ENCODE measurements at places on chromosomes 2 and 18. TPM values are rescaled to one million over a fixed set of nuclear protein-coding genes. Genes with fewer than 3 reads are reported as not detected.

DNA sequence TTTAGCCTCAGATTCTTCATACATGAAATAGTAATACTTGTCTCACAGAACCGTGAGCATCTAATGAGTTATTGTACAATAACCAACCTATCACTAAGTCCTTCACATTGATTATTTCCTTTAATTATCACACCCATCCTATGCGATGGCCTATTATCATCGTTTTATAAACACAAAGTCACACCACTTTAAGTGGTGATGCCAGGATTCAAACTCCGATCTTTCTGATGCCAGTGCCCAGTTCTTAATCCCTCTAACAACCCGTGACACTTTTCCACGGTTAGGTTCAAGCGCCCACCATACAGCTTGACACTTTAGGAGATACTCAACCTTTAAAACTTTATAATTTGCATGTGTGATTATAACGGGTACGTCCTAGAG is 523 bp upstream of the ALMS1 start:
- H3K4me1 ChIP-seq: no peaks in the 10 kb centered on the region
- H3K27me3 ChIP-seq: no peaks in the 10 kb centered on the region
- H3K4me3 ChIP-seq: peak overlapping the region; percentile 73

DNA sequence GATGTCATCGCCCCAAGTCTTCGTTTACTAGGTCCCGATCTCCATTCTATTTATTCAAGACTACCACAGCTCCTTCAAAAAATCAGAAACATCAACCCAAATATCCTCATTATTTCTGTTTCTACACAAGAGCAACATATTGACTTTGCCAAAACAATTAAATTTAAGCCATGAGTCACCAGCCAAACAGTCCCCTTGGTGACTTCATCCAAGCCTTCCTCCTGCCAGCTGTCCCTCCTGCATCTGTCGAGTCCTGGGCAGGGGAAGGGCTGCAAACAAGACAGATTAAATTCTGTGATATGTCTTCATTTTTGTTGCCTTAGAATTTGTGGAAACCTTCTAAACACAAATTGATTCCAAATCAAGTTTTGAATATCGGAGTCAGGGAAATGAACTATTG is 110.3 kb downstream of the SP3 start:
- no peak for DNase-seq
- no peaks in the 10 kb centered on the region for H3K27me3 ChIP-seq
- peaks cover 7% of the 10 kb centered on the region for H3K4me1 ChIP-seq
- H3K36me3 ChIP-seq: no peaks in the 10 kb centered on the region
- no peak overlapping the region for H3K27ac ChIP-seq

GRCh38 chr18:44636241-44636640 is 44.4 kb upstream of the SETBP1 start:
- no peak for DNase-seq
- no peaks in the 10 kb centered on the region for H3K36me3 ChIP-seq
- no peak overlapping the region for H3K4me3 ChIP-seq
- no peaks in the 10 kb centered on the region for H3K4me1 ChIP-seq

GRCh38 chr2:86140969-86141392 is 34.9 kb downstream of the PTCD3 start:
- no peaks in the 10 kb centered on the region for H3K27me3 ChIP-seq
- H3K4me3 ChIP-seq: no peak overlapping the region
- no peak for DNase-seq
- H3K36me3 ChIP-seq: no peaks in the 10 kb centered on the region
- no peak overlapping the region for H3K27ac ChIP-seq

Gene CIB4
- total RNA-seq: not detected

DNA sequence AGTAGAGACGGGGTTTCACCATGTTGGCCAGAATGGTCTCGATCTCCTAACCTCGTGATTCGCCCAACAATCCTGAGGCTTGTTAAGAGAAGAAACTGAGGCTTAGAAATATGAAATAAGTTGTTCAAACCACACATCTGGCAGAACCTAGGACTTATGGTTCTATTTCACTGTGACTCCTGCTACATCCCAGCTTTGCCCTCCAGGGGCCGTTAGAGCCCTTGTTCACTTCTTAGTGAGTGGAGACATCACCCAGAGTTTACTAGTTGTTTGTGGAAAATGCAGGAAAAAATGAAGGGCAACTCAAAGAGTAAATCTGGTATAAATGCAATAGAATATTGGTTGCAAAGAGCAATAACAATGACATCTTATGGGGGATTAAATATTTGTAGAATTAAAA is 43.9 kb downstream of the MARCHF4 start:
- no peaks in the 10 kb centered on the region for H3K4me1 ChIP-seq
- no peak overlapping the region for H3K4me3 ChIP-seq
- no peak for DNase-seq
- no peaks in the 10 kb centered on the region for H3K27me3 ChIP-seq

DNA sequence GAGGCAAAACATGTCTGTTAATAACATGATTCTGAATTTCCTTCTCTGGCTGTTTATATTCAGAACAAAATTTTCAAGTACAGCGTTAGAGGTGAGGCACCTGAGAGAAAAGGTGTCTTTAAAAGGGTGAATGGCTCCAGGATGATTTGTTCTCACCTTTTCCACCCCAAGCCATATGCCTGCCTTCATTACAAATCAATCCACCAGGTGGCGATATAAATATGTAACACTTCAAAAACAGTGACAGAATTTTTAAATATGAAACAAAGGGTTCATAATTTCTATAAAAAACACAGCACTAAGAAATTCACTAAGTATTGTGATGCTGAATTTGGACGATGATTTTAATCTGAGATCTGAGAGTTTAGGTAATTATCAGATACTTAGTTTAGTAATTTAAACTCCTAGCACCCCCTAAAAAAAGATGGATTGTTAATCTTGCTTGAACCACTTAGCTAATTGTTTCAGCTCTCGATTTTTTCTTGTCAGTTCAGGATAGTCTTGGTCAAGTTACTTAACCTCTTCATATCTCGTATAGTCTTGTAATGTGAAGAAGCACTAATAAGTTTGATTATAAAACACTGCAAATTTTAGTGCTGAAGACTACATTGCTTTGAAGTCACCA is 528.8 kb downstream of the CPS1 start:
- DNase-seq: no peak
- H3K36me3 ChIP-seq: no peaks in the 10 kb centered on the region
- H3K27ac ChIP-seq: no peak overlapping the region
- H3K4me1 ChIP-seq: no peaks in the 10 kb centered on the region
- H3K4me3 ChIP-seq: no peak overlapping the region

Gene DPYSL5
- not detected for total RNA-seq

- no peaks in the 10 kb centered on the region for H3K36me3 ChIP-seq
- H3K4me1 ChIP-seq: peaks cover 10% of the 10 kb centered on the region
- no peak overlapping the region for H3K27ac ChIP-seq
- H3K4me3 ChIP-seq: no peak overlapping the region
- DNase-seq: no peak
These were observed 48.4 kb upstream of the NEMP2 start for GRCh38 chr2:190582736-190583506.

GRCh38 chr2:240585681-240586197 is 795 bp upstream of the CAPN10 start:
- H3K4me3 ChIP-seq: peak overlapping the region; percentile 67
- no peaks in the 10 kb centered on the region for H3K27me3 ChIP-seq
- no peak for DNase-seq
- H3K4me1 ChIP-seq: peaks cover 16% of the 10 kb centered on the region
- H3K36me3 ChIP-seq: no peaks in the 10 kb centered on the region

- H3K36me3 ChIP-seq: no peaks in the 10 kb centered on the region
- no peaks in the 10 kb centered on the region for H3K4me1 ChIP-seq
- no peak overlapping the region for H3K27ac ChIP-seq
- no peak for DNase-seq
- H3K4me3 ChIP-seq: no peak overlapping the region
These were observed 214.5 kb downstream of the IRS1 start for GRCh38 chr2:226585130-226585561.

DNA sequence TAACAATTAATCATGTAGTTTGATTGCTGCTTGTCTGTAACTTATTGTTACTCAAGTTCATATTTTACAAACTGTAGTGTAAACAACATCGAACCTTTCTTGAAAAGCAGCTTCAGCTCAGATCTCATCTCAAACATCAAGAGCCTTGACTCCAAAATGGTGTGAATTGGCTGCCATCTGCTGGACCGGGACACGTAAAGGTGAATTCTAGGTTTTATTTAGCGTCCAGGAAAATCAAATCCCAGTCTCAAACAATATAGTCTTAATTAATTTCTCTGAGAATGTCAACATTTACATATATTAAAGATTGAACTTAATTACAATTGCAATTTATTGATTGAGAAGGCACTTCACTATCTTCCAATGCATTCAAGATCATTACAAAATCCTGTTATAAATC is 453.0 kb downstream of the GALR1 start:
- no peaks in the 10 kb centered on the region for H3K27me3 ChIP-seq
- H3K36me3 ChIP-seq: no peaks in the 10 kb centered on the region
- H3K4me1 ChIP-seq: no peaks in the 10 kb centered on the region
- peak; percentile 21 for DNase-seq
- no peak overlapping the region for H3K4me3 ChIP-seq

- no peaks in the 10 kb centered on the region for H3K36me3 ChIP-seq
- H3K4me1 ChIP-seq: no peaks in the 10 kb centered on the region
- H3K27me3 ChIP-seq: no peaks in the 10 kb centered on the region
- no peak overlapping the region for H3K27ac ChIP-seq
These were observed 132.4 kb upstream of the APCDD1 start for GRCh38 chr18:10322004-10322403.

DNA sequence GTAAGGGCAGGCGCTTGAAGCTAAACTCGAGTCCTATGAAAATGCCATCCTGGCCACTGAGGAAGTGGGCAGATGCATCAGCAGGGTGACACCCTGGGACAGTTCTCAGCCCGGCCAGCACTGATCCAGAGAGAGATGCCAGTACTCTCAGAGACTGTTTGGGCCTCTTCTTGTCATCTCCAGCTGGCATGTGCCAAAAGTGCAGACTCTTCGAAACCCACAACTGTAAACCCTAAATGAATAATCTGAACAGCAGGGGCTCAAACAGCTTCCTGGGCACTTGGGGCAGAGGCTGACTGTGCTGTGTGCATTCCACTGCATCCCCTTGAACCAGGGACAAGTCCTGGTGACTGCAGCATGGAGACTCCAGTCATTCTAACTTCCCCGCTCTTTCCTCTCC is 204.2 kb upstream of the SMAD2 start:
- H3K36me3 ChIP-seq: no peaks in the 10 kb centered on the region
- H3K4me3 ChIP-seq: no peak overlapping the region
- H3K27ac ChIP-seq: peak overlapping the region; percentile 55
- no peaks in the 10 kb centered on the region for H3K27me3 ChIP-seq
- no peaks in the 10 kb centered on the region for H3K4me1 ChIP-seq

GRCh38 chr2:216546641-216547403 is 48.2 kb downstream of the RPL37A start:
- H3K4me3 ChIP-seq: no peak overlapping the region
- no peaks in the 10 kb centered on the region for H3K27me3 ChIP-seq
- no peaks in the 10 kb centered on the region for H3K36me3 ChIP-seq

DNA sequence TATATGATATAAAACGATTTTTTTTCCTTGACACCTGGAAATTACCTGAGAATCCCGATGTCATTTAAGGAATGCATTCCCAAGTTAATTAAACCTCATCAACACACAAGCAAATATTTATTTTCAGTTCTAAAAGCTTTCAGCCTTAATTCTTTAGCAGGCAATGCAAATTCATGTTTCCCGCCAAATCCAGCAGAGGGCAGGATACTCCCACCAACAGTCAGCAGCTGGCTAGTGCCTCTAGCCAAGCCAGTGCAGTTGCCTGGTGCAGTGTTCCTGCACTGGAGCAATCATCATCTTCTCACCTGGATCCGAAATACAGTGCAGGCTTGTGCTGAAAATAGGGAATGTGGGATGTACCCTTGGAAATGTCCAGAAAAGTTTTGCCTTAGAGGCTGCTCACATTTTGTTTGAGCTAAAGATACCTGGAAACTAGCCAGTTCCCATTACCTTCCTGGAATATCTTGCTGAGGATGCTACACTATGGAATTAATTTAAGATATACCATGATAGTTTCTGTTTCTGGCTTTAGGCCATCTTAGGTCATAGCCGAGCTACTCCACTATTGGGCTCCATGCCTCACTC is 48.4 kb upstream of the CYTIP start:
- H3K36me3 ChIP-seq: no peaks in the 10 kb centered on the region
- peak; percentile 18 for DNase-seq
- no peaks in the 10 kb centered on the region for H3K4me1 ChIP-seq
- no peak overlapping the region for H3K27ac ChIP-seq

GRCh38 chr2:36695746-36696415 is 626 bp upstream of the VIT start:
- H3K27me3 ChIP-seq: no peaks in the 10 kb centered on the region
- no peaks in the 10 kb centered on the region for H3K4me1 ChIP-seq
- no peaks in the 10 kb centered on the region for H3K36me3 ChIP-seq
- no peak overlapping the region for H3K27ac ChIP-seq

Gene C2orf78
- not detected for total RNA-seq

- no peak overlapping the region for H3K4me3 ChIP-seq
- no peaks in the 10 kb centered on the region for H3K27me3 ChIP-seq
- DNase-seq: no peak
These were observed 14.7 kb upstream of the METAP1D start for GRCh38 chr2:171985076-171985475.

- no peak overlapping the region for H3K27ac ChIP-seq
- no peak for DNase-seq
- H3K36me3 ChIP-seq: no peaks in the 10 kb centered on the region
- no peaks in the 10 kb centered on the region for H3K27me3 ChIP-seq
- H3K4me1 ChIP-seq: no peaks in the 10 kb centered on the region
These were observed 74.2 kb downstream of the LYPD6B start for GRCh38 chr2:149112713-149113112.

Gene IAH1
- 59.1 TPM for total RNA-seq

GRCh38 chr2:196750977-196751631 is 48.4 kb downstream of the GTF3C3 start:
- H3K27ac ChIP-seq: no peak overlapping the region
- H3K4me3 ChIP-seq: no peak overlapping the region
- no peaks in the 10 kb centered on the region for H3K27me3 ChIP-seq

Data from uterus (tissue), 4 donors.